NCI-H69 (cell line): ENCODE measurements at places on chromosomes 7 and 10.

GRCh38 chr10:63069318-63069717 is 63.8 kb upstream of the NRBF2 start:
- DNase-seq, result no peak

DNA sequence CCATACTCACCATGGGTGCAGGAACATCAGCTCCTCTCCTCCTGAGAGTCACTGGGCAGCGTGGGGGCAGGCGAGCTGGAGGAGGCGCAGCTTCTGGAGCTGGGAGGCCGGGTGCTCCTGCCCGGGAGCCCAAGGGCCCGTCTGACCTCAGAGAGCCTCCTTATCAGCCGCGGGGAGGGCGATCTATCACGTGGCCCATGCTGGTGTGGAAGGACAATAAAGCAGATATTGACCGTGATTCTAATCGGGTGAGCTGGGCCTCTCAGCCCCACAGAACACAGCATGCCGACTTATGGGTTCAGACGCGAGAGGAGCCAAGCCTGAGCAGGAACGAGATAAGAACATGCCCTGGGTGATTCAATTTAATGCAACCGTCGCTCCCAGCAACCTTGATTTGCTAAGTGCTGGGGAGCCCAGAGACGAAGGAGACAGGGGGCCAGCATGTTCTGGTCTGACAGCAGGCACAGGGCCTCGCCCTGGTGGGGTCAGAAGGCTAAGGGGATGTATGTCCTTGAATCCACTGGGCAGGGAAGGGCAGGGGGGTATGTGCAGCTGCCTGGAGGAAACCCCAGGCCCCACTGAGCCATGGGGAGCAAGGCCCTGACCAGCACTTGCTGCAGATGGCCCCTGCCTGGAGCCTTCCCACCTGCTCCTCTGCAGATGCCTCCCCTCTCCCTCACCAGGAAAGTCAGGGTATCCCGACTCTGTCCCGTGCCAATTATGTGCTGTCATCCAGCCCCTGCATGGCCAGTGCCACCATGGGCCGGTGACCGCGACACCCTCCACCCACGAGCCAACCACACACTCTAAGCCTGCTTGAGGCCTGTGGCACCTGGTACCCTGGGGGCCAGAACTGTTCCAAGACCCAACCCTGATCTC is 95.3 kb upstream of the RET start:
- DNase-seq, result no peak

DNA sequence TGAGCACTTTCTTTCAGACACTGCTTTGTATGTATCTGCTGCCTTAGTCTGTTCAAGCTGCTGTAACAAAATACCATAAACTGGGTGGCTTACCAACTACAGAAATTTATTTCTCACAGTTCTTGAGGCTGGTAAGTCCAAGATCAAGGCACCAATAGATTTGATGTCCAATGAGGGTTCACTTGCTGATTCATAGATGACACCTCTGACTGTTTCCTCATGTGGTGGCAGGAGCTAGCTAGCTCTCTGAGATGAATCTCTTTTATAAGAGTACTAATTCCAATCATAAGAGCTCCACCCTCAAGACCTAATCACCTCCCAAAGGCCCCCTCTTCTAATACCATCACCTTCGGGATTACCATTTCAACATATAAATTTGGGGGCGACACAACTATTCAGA is 76.6 kb upstream of the ADO start:
- no peak for DNase-seq

DNA sequence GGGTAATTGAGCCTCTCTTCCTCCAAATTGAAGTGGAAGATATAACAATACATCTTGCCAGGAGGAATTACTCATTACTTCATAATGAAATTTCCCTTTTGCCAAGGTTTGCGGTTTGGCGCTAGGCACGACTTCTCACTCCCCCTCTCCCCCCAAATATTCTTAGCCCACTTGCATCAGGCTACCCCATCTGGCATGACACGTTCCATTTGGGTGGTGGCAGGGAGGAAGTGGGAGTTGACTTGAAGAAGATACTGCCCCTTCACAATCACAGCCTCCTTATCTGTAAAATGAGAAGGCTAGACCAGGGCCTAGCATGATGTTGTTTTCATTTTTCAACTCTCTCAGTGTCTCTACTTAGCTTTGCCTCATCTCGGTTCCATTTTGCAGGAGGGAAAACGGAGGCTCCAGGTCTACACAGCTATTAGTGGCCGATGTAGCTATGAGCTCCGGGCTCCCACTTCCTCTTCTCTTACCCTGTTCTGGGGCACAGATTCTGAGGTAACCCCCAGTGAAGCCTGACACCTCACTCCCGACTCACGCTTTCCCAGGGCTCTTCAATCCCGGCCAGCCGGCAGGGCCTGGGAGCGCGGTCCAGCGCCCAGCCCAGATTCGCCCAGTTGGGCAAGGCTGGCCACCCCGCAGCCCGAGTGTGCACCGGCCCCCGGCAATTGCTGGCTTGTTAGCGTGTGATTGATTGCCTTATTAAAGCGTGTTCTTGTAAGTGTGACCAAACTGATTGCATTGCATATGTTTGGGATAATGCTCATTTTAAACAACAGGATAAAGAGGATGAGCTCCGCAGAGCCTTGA is 6.5 kb downstream of the EVX1 start:
- DNase-seq, result no peak

- no peak for DNase-seq
Measured at GRCh38 chr7:156155988-156156733, 343.9 kb upstream of the SHH start.

DNA sequence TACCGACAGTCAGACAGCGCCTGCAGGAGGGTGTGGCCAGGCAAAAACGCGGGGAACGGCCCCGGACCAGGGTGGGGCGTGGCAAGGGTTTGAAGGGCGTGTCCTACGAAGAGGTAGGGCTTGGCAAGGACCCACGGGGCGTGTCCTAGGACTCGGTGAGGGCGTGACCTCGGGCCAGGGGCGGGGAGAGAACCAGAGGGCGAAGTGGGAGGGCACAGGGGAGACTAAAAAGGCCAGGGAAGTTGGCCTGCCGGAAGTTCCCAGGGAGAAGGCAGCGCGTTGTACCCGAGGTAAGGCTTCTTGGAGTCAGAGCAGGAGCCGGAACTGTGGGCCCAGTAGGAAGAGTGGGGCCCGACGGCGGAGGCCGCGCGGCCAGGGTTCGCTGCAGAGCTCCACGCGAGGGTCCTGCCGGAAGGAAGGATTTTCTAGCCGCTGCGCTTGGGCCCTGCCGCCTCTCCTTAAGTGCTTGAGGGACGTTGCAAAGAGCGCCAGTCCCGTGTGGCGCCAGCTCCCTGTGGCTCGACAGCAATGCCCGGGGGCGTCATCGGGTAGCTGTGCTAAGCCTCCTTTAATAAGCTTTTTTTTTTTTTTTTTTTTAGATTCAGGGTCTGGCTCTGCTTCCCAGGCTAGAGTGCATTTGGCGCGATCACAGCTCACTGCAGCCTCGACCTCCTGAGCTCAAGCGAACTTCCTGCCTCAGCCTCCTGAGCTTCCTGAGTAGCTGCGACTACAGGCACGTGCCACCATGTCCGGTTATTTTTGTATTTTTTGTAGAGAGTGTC is at the start of gene PTER:
TSS of gene PTER (plus strand) at position 253 of the 782 bp plus-strand sequence. CDS start 47,375 bp downstream, outside the sequence.
- peak; percentile 96 for DNase-seq

GRCh38 chr10:99236627-99237309 is 1.1 kb upstream of the HPSE2 start:
- no peak for DNase-seq

DNA sequence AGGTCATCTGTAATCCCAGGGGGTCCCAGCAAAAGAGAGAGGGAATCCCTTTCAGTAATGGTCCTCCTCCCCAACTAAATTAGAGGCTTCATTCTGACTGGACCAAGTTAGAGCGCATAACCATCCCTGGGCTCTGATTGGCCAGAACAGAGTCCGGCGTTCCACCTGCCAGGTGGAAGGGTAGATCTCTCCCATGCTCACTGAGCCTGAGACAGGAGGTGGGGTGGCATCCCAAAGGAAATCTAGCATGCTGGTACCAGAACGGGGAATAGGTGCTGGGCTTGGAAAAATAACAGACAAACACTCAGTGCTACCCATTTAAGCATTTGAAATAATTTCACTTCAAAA is 21.0 kb upstream of the TSPAN33 start:
- no peak for DNase-seq

DNA sequence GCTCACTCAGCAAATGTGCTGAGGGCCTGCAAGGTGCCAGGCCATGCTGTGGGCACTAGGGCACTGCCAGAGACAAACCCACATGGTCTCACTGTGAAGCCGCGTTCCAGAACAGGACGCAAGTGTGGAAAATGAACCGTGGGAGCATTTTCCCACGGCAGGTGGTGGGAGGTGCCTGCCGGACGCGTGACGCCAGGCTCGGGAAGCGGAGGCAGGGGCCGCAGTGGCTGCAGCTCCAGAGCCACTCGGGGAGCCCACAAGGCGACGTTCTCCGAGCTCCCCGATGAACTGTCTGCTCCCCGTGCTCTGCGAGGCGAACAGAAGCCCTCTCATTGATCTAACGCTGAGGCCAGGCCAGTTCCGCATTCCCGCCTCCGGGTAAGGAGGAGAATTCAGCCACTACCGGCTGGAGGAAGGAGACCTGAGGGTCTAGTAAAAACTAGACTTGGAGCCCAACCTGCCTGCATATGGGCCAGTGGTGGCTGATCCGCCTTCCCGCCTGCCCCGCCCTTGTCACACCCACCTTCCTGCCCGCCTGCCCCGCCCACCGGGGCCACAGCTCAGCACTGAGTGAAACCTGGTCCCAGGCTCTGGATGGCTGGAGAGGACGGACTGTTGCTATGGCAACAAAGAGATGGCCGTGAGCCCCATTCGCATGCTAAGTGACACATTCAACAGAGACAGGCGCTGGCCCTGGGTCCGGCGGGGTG is 13.1 kb downstream of the ADGRA1 start:
- DNase-seq, result peak; percentile 5
